ENCODE measurements at places on chromosomes 6 and 20.

DNA sequence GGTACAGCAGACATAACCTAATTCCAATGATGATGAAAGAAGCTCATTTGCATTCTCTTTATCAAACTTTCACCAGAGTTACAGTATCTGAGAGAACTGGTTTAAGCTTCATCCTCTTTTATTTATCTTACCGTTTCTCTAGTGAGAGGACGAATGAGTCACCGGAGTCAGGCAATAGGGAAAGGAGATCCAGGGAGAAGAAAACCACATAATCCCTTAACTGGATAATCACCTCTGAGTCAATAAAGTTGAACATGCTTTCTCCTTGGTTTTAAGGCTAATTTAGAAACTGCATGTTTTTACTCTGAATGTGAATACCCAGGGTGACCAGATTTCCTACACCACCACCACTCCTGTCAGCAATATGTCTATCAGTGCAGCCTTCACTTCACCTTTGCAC is 313.7 kb upstream of the TBX18 start:
- no peak for DNase-seq

DNA sequence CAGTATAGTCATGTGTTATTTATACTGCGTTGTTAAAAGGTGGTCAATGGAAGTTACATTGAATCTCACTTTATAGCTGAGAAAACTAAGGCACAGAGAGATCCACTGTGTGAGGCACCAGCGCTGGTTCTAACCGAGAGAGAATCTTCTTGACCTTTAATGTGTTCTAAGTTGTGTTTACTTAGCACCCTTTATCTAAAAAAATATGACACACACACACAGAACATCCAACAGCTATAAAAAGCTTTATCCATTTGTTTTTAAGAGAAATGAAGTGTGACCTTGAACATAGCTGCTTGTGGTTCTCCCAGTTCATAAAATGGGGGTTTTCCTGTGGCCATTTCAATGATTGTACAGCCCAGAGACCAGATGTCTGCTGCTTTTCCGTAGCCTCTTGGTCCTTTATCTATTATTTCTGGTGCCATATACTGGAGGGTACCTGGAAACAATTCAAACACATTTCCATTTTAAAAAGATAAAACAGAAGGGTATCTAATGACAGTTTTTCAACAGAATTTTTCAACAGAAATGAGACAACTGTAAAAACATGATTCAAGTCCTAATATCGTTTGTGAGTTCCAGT is 54.8 kb upstream of the MAP7 start:
- no peak for DNase-seq

DNA sequence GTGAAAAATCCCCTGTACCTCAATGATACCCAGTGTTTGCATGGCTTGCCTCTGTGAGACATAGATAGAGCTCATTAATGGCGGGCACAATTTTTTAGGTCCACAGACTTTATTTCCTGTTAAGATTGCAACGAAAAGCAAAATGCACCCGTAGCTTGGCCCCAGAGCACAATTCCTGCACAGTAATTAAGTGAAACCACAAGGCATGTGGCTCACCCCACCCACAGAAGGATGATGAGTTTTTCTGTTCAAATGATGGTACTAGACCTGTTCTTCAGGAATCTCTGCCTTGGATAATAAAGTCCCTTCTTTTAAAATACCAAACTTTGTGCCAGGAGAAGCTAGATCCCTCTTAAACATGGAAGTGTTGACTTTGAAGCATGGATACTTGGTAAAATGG is 738.1 kb downstream of the QKI start:
- no peak for DNase-seq

DNA sequence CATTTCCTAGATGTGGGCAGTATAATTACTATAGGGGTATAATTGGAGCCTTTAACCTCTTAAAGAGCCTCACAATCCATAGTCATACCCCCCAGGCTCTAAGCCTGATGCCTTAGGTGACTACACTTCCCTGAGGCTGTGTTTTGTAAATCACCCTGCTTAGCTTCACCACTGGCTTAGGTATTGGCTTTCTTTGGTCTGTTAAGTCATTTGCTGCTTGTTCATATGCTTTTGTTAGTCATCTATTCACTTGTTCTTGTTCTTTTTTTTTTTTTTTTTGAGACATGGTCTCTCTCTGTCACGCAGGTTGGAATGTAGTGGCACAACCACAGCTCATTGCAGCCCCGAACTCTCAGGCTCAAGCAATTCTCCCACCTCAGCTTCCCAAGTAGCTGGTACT is 26.7 kb downstream of the KAT14 start:
- no peak for DNase-seq

GRCh38 chr6:114080891-114081510 is 110.1 kb upstream of the HDAC2 start:
- DNase-seq, result no peak

GRCh38 chr6:159061805-159062563 is 17.2 kb upstream of the TAGAP start:
- peak; percentile 12 for DNase-seq

- DNase-seq, result peak; percentile 86
Observed at GRCh38 chr20:38217791-38218565, 42.6 kb downstream of the KIAA1755 start.

GRCh38 chr6:156976216-156977127 is 199.3 kb downstream of the ARID1B start:
- DNase-seq, result peak; percentile 48

- peak; percentile 27 for DNase-seq
Observed at GRCh38 chr20:38126932-38127621, 38.0 kb downstream of the TGM2 start.

- no peak for DNase-seq
Observed at GRCh38 chr6:52312461-52312860, 27.9 kb upstream of the MCM3 start.

GRCh38 chr20:17836303-17836861 is 132.2 kb downstream of the SNX5 start:
- no peak for DNase-seq

GRCh38 chr6:124990988-124991387 is 28.8 kb downstream of the RNF217 start:
- DNase-seq, result no peak

DNA sequence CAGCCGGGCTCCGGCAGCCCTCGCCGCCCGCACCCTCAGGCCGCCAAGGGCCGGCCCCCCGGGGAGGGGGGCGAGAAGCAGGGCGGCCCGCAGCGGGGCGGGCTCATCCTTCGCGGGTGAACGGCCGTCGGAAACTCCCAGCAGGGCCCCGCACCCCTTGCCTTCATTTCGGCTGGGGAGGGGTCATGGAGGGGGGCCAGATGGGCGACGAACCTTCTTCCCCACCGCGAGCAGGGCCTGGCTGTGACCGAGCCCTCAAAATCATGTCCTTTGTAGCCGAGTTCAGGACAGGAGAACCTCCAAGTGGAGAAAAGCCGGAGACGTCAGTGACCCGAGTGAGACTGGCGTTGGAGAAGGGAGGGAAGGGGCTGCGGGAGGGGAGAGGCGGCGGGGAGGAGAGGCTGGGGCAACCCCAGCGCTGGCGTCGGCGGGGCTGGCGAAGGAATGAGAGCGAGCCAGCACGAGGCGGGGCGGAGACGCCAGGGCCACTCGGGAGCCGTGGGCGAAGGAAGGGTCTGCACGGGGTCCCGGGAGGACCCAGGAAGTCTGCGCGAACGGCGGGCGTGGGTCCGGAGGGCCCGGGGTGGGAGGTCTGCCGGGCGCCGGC is 571 bp upstream of the FOXC1 start:
- DNase-seq, result peak; percentile 82

DNA sequence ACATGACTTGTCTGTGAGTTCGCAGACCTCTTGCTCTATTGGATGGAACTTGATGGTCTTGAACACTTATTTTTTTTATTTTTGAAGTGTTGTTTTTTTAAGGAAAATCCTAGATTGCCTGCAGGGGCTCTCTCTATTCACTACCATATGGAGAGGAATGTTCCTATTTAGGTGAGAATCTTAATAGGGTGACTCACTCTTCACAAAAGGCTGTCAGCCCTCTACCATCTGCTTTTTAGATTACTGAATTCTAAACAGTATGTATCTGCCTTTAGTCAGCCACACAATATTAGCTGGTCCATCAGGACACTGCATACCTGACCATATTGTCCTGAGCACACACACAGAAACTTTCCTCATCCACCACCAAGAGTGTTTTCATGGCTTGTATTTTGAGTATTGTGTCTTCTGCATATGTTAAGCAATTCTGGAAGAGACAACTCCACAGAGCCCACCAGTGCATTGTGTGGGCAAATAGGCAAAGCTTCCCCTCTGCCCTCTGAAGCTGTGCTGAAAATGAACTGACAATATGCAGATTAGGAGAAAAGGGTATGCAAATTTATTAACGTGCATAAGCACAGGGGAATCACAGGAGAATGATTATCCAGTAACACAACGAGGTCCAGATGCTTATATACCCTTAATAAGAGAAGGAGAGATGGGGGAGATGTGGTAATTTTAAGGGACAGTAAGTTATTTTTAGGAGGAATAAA is 6.6 kb upstream of the BTBD9 start:
- no peak for DNase-seq
